ENCODE measurements at places on chromosomes 6 and 20.
A peak's percentile ranks its signal among the peaks of the same experiment; 100 is the strongest.

- DNase-seq: no peak
These were observed 189.3 kb upstream of the ARG1 start for GRCh38 chr6:131383421-131384411.

- no peak for DNase-seq
These were observed 79.3 kb downstream of the PLG start for GRCh38 chr6:160781298-160781697.

GRCh38 chr6:14501914-14502313 lies 384.3 kb downstream of the CD83 start:
- peak; percentile 26 for DNase-seq

- no peak for DNase-seq
These were observed 7.5 kb downstream of the TP53TG5 start for GRCh38 chr20:45370571-45371160.

DNA sequence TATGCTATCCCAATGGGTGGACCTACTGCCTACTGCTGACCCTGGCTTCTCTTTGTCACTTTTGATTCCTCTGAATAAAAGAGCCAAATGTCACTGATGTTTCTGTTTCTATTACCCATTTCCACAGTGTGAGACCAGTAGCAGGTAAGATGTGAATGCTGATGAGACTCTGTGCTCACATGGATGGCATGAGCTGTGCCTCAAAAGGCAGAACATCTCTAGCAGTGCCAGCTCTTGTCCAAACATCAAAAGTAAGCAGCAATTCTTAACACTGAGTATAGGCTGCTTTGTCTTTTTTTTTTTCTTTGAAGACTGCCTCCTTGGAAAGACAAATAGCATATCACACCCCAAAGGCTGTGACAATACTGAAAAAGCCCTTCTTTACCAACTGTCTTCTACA lies 459.2 kb upstream of the RUNX2 start:
- DNase-seq: no peak

Measured in HT1080 (cell line).